ENCODE measurements at places on chromosomes 7 and 10.

GRCh38 chr7:141053626-141054025 is 20.2 kb upstream of the TMEM178B start:
- DNase-seq: no peak

GRCh38 chr7:37206192-37206591 is 242.5 kb downstream of the ELMO1 start:
- DNase-seq: no peak

- no peak for DNase-seq
Observed at GRCh38 chr7:134758981-134759380, 20.5 kb upstream of the CALD1 start.

DNA sequence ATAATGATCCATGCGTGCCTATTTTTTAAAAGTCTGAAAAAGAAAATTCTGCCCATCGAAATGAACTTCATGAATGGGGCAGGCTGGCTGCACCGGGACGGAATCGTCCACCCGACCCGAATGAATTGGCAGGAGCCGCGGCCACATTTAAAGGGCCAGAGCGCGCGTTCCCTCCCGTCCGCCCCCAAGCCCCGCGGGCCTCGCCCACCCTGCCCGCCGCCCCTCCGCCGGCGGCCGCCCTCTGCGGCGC is 319 bp upstream of the GATA3 start:
- DNase-seq: no peak

DNA sequence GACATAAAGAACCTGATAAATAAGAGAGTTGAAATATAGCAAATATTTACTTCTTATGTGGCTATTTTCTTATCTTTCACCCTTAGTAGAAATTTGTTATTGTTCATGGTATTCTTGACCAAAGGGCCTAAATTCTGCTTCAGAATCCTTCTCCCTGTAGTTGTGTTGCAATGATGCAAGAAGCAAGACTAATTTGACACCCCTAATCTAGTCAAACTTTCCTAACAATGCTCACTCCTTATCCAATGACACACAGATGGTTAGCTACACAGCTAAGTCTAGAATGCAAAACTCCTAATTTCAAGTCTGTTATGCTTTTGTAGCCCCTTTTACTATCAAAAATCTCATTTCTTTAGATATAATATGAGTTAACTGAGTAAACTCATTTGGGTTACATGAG is 56.1 kb downstream of the TWIST1 start:
- DNase-seq: no peak

GRCh38 chr7:37031571-37032257 is 307.4 kb upstream of the AOAH start:
- no peak for DNase-seq

DNA sequence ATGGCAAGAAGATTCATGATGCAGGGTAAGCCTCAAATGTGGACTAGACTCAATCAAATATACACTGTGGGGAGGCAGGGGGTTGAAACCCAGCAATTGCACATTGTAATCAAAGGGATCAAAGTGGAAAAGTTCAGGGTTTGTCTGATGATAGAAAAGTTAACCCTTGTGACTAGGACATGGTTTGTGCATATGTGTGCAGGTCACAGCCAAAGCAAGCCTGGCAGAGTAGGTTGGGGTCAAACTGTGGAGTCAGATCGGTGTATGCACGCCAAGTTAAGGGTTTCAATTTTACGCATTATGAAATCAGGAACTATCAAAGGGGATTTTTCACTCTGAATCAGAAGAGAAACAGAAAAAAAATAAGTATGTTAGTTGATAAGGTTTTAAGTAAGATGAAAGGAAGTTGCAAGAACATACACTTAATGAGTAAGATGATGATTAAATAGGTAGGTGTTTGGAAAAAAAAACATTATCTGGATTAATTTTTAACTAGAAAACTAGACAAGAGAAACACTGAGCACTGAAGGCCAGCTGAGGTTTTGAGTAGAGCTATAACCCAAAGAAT is 188.3 kb downstream of the DGKB start:
- no peak for DNase-seq

- DNase-seq: no peak
Observed at GRCh38 chr10:113313048-113313602, 239.7 kb upstream of the HABP2 start.

DNA sequence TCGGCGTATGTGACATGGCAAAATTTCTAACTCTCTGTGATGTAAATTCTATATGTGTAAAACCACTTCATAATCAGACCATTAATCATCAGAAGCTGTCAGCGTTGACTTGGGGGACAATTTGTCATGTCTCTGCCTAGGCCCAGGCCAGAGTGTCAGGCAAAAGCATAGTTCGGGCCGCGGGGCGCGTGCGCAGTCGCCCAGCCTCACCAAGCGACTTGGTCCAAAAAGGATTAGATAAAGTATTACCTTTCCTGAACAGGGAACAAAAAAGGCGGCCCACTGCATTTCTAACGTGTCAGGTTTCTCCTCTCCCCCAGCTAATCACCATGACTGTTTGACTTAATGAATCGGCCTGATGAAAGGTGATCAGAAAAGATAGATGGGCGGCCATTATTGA is 114.2 kb downstream of the EBF3 start:
- no peak for DNase-seq

DNA sequence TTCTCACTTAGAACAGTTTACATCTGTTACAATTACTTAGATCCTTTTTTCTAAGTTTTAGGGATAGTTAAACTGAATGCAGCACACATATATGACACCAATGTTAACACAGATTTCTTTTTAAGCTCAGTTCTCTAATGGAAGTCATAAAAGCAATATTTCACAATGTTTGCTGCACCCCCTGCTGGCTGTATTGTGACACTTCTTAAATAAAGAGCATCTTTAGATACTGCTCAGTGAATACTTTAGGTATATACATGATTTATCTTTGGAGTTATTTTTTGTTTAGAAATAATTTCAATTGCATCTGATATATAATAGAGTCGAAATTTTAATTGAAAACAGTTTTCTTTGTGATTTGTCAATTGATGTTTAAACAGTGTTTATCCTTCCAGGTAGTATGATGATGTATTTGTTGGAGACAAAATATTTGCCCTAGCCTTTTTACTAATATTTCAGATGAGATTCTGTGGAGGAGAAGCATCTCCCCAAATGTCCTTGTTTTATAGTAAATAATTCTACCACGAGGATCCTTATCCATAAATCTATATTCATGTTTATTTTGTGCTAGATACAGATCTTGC is 174.4 kb downstream of the ST7 start:
- peak; percentile 56 for DNase-seq

DNA sequence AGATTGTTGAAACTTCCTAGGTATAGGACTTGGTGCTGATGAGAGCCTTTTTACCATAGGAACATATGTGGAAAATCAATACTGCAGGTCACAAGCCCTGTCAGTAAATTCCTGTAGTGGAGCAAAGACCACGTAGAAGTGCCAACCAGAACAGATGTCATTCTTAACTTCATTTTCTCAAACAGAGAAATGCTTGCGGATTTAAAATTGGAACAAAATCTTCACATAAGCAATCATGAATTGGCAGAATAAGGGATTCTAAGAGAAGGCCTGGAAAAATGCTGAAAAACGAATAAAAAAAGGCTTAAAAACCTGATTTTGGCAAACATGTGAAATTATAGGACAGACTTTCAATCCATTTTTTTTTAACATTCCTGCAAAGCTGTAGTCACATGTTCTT is 80.8 kb upstream of the SMIM30 start:
- DNase-seq: no peak

GRCh38 chr10:7359356-7359755 is 51.5 kb downstream of the SFMBT2 start:
- DNase-seq: no peak

DNA sequence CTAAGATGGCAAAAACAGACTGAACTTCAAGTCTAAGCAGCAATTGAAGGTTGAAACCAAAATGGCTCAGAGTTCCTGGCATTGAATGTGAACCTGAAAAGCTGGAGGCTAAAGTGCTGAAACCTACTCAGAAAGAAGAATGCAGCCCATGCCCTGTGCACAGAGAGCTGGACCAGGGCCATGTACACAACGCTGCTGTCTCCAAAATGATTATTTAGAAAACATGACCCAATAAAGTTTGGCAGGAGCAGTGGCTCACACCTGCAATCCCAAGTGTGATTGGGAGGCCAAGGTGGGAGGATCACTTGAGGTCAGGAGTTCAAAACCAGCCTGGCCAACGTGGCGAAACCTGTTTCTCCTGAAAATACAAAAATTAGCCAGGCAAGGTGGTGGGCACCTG is 158.9 kb downstream of the AKR1D1 start:
- DNase-seq: no peak

- no peak for DNase-seq
Observed at GRCh38 chr7:47509571-47509970, 72.3 kb downstream of the TNS3 start.

DNA sequence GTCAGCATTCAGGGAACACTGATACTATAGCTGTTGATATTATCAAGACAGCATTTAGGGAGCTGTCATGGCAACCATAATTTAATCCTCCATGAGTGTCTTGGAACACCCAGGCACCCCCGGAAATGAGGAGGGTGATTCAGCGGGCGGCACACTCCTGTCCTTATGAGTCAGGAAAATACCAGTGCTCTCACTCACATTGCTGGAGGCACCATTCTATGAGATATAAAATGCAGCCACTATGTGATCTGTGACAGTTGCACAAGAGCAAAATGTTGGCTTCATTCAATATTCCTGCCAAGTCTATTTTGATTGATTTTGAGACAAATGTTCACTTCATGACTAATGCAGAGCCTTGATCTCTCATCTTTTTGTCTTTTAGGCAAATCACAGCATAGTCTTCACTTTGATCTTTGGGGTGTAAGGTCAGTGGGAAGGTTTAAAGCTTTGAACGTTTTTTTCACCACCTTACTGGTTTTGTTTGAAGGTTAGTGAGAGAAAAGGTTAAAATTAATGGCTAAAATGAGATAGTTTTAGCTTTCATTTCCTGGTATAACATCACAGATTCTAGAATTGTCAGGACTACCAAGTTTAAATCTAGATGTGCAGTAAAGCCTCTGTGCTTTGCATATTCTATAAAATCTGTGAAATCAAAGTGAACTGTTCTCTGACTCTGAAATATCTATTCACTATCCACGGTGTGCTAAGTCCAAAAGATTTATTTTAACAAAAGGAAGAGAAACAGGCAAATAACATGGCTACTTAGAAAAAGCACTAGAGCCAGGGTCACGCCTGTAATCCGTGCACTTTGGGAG is 12.4 kb upstream of the ARHGAP12 start:
- no peak for DNase-seq

DNA sequence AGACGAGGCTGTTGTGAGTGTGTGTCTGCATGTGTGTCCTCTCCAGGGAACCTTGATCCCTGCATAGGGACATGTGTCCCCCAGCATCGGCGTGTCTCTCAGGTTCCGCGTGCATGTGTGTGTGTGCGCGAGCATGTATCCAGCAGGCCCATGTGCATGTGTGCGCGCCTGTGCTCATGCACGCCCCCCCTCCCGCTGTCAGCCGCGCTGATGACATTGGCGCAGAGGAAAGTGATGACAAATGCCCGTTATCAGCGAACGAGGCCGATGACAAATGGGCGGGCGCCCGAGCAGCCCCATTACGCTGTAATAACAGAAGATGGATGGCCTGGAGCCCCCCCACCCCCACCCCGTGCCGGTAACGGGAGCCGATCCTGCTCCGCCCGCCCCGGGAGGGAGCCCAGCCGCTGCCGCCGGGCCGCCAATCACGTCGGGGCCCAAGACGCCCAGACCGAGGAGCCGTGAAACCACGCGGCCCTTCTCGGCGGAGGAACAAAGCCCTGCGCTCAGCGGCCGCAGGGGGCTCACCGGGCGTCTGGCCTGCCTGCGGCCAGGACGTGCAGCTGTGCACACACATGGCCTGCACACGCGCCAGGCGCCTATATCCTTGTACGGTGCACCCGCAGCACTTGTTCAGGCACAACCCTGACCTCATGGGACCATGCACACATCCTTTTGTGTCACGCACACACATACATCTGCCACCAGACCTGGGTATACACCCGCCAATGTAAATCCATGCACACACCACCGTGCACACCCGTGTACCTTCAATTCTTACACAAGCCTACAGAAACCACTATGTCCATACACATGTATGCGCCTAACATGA is 21.5 kb downstream of the POLL start:
- no peak for DNase-seq

DNA sequence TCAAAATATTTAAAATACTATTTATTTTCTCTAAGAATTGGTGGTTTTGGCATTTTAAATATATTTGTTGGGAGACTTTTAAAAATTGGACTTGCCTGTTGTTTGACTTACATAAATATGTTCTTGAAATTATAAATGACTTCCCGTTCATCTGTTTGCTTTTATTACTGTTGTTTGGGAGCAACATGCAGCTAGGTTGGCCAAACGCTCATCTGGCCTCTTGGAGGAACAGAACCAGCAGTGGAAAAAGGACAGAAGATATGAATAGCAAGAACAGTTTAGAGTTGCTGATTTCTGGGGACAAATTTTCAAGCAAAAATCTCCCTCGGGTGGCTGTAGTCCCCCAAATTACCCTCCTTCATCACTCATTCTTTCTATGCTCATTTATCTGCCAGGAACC is 41.6 kb downstream of the PLXDC2 start:
- no peak for DNase-seq

GRCh38 chr7:116177009-116177408 is 33.3 kb upstream of the TES start:
- DNase-seq: no peak

DNA sequence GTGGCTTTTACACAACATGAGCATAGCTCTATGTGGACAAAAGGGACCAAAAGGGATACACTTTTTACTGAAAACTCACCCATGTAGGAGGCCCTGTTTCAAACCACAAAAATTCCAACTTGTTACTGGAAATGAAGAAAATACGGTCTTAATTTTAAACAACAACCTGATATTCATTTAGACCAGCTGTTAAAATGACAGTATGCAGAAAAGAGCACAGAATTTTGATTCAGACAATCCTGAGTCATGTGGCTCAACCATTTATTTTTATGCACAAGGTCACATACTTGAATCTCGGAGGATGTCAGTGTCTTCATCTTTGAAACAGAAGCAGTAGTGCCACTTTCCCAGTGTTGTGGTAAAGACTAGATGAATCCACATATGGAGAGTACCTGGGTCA is 426.5 kb upstream of the NFE2L3 start:
- DNase-seq: no peak

DNA sequence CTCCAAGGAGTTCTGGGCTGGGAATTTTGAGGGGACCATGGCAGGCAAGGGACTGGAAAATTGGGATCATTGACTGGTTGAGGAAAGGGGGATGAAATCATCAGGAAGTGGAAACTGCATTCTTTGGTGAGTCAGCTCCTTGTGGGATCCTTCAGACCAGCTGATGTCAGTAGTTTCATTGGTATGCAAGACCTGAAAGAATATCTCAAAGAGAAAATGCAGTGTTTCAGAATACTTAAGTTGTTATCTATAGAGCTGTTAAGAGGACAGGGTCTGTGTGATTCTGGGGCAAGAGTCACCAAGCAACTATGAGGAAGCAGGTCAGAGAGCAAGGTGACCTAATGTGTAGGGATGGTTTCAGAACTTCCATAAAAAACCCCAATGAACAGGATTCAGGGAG is 595.9 kb upstream of the AUTS2 start:
- no peak for DNase-seq

DNA sequence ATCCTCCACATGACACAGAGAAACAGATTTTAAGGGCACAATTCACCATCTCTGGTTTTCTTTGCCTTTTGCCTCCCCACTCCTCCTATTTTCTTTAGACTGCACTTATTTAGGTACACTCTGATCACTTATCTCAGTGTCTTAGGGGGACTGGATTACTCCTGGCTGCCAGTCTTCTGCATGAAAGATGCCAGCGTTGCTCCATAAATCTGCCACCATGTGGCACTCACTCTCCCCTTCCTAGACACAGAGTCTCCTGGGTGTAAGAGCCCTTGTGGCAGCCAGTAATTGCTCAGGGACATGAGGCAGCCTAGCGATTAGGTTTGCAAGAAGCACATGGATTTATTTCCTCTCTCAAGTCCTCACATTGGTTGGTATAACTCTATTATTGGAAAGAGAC is 34.5 kb upstream of the RBM20 start:
- DNase-seq: no peak

Measured in NCI-H2029 treated with DMSO at 0.1 percent for 48 hours (cell line).